ENCODE measurements at places on chromosomes 6 and 20.

- no peak for DNase-seq
These were observed 295.0 kb downstream of the KCNQ5 start for GRCh38 chr6:72916906-72917305.

DNA sequence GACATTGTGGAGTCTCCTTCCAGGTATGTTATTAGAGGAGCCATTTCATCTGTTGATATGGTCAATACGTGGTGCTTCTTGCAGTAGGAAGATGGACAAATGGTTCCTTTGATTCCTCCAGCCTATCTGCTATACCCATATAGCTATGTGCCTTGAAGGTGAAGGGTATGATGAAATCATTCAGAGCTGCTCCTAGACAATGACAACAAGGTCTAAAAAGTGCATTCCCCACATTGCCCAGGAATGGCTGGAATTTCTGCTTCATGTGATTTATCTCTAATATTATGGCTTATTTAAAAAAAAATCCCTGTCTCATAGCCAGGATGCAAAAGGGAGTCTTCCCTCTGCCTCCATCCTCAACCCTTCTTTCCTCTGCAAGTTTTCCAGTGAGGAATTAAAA is 14.1 kb downstream of the DAAM2 start:
- no peak for DNase-seq

DNA sequence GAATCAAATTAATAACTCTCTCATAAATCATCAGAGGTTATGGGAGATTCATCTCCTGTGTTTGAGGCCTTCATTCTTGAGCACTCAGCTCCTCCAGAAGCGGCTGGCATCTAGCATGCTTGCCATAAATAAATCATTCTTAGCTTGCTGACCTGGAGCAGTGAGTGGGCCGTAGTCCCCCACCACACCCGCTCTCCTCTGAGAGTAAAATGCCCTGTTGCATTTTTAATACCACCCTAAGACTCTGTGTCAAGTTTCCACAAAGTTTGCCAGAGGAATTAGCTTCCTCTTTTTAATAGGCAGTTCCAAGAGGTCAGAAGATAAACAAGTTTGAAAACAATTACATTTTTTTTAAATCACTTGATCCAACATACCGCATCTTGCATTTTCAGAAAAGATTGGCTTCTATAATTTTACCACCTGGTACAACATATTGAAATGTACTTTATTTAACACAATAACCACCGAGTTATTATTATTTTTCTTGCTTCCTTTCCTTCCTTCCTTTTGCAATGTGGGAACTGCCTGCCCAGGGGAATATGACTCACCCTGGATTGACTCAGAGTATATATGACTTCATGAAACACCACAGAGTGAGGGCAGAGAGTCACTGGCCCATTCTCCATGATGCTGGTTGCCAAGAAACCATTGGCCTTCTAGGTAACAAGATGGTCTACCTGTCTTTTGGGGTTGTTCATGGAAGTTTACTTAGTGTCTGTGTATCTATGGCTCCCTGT is 29.4 kb upstream of the CLIC5 start:
- DNase-seq, result peak; percentile 61

DNA sequence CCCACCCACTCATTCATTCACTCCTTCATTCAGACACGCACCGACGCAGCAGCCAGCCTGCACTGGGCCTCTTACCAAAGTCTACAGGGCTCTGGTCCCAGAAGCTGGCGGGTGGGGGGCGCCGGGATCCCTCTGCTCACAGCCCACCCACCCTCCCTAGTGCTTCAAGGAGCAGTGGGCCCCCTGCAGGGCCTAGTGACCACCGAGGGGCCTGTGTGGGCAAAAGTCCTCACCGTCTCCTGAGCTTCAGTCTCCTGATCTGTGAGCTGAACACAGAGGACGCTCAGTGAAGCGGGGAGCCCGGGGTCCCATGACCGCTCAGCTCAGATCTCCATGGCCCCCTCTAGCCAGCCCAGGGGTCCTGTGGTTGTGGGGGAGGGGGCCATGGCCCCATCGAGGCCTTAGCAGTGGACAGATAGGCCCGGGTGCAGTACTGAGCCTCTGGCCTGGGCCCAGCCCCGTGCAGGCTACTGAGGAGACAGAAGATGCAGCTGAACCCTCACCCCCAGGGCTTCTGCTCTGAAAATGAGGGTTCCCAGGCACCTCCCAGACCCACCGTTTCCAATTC is 33.4 kb upstream of the MRGBP start:
- no peak for DNase-seq

- DNase-seq, result no peak
These were observed 825 bp upstream of the FAM135A start for GRCh38 chr6:70412252-70413113.

DNA sequence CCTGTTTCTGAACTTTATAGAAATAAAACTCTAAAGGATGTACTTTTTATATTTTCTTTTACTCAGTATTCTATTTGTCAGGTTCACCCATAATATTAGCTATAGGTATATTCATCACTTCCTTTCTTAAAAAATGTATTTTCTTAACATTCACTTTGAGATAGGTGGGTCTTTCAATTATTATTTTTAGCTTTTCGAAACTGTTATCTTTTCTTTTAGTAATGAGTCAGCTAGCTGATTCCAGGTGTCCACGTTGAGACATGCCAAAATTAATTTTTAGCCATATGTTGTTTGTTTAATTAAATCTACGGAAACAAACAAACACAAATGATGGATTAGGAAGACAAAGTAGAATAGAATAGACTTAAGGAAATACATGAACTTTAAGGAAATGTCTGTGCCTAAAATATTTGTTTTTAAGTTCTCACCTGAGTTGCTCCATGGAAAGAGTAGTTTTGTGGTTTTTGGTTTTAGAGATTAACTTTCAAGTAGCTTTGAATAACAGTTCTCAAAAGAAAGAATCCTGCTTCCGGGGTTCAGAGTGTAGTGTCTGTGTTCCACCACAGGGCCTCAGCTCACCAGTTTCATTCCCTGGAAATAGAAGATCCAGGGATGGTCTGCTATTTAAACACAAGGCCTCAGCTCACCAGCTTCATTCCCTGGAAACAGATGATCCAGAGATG is 435.0 kb downstream of the HAO1 start:
- DNase-seq, result no peak

DNA sequence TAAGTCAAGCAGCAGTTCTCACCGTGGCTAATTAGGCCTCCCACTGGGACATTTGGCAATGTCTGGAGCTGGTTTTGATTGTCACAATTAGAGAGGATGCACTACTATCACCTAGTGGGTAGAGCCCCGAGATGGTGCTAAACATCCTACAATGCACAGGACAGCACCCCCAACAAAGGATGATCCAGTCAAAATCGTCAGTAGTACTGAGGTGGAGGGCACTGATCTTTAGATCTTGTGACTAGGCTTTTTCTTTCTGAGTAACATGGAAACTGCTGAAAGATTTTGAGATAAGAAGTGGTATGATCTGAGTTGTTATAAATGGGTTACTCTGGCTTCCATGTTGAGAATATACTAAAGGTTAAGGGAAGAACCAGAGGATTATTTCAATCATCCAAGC is 12.0 kb downstream of the UBD start:
- DNase-seq, result no peak

GRCh38 chr20:36018208-36018988 is 50.0 kb downstream of the CNBD2 start:
- DNase-seq, result no peak

Data from AG08396 (cell line).